Immature natural killer cell (primary cell): ENCODE measurements at places on chromosomes 12 and 14.
A peak's percentile ranks its signal among the peaks of the same experiment; 100 is the strongest.

DNA sequence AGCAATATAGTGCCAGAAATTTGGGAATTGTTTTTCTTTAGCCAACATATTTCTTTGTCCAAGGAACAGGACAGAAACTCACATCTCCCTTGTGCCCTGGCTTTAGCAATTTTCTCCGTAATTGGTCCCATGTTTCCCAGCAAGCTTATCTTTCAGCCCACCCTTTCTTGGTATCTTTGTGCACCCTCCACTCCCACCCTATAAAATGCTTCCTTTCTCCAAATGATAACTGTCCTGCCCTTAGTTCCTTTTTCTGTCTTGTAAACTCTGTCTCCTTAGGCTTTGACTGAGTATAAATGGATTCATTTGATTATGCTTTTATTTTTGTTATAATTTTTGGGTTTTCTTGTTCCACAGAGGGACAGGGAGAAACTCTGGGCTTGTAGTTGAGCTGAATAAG, 442.8 kb downstream of the ATP23 start:
- no peak for DNase-seq

DNA sequence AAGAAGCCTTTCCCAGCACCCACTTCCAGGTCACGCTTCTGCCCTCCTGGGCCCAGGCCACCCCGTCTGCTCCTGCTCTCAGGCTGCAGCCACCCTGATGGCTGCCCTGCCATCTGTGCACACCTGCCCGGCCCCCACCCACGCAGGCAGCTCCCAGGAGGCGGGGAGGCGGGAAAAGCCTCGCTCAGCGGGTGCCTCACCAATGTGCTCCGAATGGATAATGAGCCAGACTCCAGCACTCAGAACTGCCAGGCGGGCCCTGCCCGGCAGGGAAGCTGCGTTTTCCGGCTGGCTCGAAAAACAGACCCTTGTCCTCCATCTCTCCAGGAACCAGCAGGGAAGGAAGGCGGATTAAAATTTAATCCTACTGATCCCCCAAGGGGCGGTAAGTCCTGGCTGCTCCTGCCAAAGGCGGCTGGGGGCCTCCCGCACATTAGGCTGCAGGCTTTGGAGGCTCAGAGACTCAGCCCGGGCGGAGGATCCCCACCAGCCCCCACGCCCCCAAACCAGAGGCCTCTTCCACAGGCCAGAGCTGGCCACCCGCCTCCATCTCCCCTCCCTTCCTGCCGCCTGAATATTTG, 104.0 kb downstream of the NCOR2 start:
- DNase-seq, result no peak

- DNase-seq, result no peak
Measured at GRCh38 chr12:47376927-47377326, 297.2 kb upstream of the AMIGO2 start.

DNA sequence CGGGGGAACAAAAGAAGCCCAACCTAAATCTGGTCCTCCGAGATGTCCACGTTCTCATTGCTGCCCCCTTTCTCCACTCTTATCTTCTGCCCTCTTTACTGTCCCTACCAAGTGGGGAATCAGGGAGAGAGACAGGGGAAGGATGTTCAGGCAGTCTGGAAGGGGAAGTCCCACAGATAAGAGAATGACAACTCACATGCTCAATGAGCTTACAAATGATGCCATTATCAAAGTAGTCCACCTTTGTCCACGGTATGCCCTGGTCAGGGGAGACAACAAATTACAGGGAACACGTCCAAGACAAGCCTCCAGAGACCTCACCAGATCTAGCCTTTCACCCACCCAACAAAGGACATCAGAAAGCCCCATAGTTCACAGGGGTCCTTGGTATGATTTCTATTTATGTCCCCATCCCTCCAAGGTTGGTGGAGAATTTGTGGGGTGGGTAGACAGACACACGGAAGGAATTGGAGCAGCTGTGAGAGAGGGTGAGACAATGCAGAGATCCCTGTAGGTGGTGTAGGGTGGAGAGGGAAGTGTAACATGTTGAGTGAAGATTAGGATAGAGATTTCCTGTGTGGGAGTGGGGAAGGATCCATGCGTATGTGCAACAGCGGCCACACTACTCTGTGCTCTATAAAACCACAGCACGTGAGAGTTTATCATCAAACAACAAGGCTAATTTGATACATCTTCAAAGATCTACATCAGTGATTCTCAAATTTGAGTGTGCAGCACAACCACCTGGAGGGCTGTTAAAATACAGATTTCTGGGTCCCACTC, 10.7 kb downstream of the MYO1A start:
- DNase-seq, result no peak

DNA sequence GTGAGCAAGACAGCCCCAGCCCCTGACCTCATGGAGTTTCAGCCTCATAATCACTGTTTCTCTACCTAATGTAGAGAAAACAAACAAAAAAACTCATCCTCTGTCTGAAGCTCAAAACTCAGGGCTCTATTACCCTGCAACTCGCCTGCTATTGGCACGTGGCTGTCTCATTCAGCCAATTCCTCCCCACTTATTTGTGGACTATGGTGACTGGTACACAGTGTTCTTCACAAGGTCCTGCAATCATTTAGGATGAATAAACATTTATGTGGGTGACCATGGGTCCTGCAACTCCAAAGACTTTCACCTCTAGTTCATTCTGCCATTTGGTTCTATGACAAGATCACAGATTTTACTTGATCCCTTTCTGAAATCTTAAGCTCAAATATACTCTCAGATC, 4.7 kb downstream of the PPP2R3C start:
- DNase-seq, result no peak

GRCh38 chr14:51651388-51652167, at the start of gene FRMD6:
TSS of gene FRMD6 (plus strand) at chr14:51651910. CDS start at chr14:51689837, 37,927 bp downstream.
- DNase-seq, result peak; percentile 84

GRCh38 chr12:4269279-4269991, 4.1 kb upstream of the CCND2 start:
- peak; percentile 96 for DNase-seq

- peak; percentile 83 for DNase-seq
Measured at GRCh38 chr12:47276621-47277309, 197.0 kb upstream of the AMIGO2 start.

DNA sequence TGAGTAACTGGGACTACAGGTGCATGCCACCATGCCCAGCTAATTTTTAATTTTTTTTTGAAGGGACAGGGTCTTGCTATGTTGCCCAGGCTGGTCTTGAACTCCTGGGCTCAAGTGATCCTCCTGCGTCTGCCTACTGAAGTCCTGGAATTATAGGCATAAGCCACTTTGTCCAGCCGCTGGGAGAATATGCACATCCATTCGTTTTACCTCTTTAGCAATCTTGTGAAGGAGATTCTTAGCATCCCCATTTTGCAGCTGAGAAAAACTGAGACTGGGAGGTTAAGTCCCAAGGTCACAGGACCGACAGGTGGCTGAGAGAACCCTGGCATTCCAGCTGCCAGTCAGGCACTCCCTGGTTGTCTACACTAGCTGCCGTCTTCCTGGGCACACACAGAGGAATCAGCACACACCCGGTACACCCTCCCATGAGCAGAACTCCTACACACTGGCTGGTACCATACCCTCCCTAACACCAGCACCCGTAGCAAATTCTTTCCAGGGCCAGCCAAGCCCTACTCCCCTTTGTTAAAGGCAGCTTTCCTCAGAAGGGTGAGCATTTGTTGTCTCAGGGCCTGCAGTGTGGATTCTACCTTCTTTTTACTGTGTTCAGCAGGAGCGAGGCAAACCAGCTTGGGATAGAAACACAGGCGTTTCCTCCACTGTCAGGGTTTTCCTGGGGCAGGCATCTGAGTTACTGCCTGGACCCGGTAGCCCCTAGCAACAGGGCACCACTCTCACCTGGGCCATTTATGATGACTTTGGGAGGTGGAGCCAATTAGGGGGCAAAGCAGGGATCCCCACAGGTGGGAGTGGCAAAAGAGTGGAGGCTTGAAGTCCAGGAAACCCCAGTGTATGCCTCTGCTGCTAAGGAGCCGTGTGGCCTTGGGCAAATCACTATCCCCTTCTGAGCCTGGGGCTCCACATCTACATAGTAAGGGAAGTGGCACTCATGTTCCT, 70.2 kb downstream of the IRF2BPL start:
- DNase-seq, result no peak

DNA sequence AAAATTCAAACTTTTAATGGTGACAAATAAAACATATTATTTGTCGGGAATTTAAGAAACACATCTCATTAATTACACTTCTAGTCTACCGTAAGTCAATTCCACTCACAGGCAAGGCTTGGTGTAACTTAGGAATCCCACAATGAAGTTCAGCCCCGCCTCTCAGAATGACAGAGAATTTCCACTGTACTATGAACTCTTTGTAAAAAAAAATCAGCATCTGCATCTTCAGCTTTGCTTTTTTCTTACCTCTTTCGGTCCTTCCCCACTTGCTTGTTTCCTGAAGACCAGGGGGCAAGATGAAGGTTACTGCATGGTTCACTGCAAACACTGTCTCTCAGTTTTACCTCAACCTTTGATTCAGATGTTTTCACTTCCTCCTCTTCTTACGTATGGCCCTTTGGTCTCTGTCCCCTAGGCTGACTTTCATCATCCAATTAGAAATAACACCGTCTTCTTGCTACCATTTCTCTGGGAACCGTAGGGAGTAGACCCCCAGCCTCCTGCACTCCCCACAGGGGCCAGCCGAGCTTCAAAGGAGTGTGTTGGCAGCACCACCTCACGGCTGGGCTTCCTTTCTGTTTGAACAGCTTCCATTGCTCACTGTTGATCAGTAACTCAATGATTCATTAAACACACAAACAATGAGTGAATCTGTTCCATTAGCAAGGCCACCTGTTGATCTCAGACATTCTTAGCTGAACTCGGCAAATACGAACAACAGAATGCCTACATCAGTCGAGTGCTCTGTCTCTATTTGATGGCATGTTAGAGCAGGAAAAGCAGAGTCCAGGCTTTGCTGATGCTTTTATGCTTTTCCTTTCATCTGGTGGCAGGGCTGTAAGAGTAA, 343.0 kb downstream of the BMP4 start:
- no peak for DNase-seq

- no peak for DNase-seq
Measured at GRCh38 chr12:57722716-57723629, 15.6 kb downstream of the AGAP2 start.

DNA sequence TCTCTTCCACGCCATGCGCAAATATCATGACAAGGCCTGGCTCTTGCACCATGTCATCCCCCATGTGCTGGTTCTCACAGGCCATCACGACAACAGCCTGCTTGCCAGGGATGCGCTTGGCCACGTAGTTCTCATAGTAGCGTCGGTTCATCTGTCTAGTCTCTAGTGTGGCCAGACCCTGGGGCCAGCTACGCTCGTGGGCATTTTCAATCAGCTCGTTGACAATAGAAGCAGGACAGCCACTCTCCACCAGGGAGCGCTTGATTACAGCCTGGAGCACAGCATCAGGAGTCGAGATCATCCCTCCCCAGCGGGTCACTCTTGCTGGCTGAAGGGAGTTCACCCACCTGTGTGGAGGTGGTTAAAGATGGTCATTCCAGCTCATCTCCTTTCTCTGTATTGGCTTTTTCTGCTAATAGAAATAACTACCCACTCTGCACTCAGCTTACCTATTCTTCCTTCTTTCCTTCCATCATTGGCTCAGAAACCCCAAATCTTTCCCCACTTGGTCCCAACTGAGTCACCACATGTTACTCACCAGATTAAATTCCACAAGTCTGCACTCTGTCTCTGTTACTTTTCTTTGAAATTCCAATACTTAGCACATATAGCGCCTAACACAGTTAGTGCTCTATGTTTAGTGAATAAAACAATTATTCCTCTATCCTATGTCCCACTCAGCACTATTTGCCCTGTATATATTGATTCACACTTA, 15.1 kb downstream of the RNF41 start:
- peak; percentile 29 for DNase-seq

DNA sequence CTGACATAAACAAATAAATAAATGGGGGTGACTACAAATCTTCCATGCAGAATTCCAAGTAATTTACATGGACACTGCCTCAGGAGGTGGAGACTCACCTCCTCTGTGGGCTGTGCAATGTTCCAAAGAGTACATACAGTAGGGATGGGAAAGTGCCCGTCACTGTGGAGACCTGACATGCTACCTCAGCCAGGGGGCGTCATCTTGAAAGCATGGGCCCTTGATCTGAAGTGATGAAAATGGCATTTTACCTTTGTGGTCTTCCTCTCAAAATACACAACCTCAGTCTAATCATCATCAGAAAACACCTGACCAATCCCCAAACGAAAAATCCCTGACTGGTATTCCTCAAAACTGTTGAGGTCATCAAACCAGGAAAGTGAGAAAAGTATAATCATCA, 48.4 kb downstream of the ANAPC7 start:
- DNase-seq, result no peak

GRCh38 chr12:3366451-3367110, 124.4 kb upstream of the PRMT8 start:
- no peak for DNase-seq

GRCh38 chr14:74080820-74081460, 3.3 kb downstream of the ALDH6A1 start:
- DNase-seq, result no peak

GRCh38 chr12:125683748-125684381, 618.6 kb downstream of the AACS start:
- no peak for DNase-seq

DNA sequence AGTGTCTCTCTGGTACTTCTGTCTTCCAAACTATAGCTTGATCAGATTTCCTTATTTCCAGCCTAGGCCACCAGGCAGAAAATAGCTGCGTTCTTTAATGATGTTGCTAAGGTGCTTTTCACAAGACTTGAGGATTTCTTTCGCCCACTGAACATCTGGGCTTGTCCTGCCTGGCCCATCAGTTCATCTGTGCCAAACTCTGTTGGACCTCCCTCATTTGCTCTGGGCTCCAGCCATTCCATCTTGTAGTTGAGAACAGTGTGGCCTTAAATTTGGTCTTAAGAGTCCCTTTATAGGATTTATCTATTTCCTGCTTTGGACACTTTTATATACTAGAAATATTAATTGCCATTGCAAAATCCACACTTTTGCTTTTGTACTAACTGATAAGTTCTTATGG, 109.6 kb downstream of the TTLL5 start:
- no peak for DNase-seq

DNA sequence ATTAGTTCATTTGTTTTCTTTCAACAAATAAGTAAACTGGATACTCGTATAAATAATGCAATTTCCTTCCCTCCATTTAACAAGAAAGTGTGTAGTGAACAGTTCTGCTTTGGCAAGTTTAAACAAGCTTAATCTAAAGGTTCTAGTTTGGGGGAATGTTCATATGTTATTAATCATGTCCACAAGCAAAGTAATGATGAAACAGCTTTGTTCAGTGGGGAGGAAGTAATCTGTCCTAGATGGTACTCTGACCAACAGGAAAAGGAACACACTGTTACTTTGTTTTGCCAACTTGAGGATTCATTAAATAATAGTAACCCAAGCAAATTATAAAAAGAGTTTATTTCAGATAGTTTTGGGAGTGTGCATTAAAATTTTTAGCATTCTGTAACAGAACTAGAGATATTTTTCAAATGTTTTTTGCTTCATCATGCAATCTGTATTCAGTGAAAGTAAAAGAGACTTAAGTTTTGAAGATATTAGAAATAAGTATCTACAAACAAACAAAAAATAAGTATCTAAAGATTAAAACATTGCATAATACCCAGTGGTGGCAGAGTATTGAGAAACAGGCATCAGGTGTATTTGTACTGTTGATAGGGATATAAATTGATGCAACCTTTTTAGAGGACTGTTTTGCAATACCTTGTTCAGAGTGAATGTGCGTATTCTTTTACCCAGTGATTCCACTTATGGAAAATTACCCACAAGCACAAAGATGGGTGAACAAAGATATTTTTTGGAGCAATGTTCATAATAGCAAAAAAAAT, 61.1 kb downstream of the RAB35 start:
- no peak for DNase-seq

- DNase-seq, result no peak
Measured at GRCh38 chr12:39275846-39276245, 167.1 kb downstream of the KIF21A start.
